ENCODE measurements at places on chromosomes 4 and X. TPM values are rescaled to one million over a fixed set of nuclear protein-coding genes. Genes with fewer than 3 reads are reported as not detected.

SPANXN1 gene
- not detected for total RNA-seq

FAM9A gene
- not detected for total RNA-seq

MUC7 gene
- total RNA-seq = not detected

GC gene
- not detected for total RNA-seq

MAGED4 gene
- not detected for total RNA-seq

PAGE5 gene
- total RNA-seq = not detected

SLITRK4 gene
- not detected for total RNA-seq

CNGA1 gene
- total RNA-seq = not detected

TEX11 gene
- total RNA-seq = not detected

TBX22 gene
- not detected for total RNA-seq

DAPP1 gene
- total RNA-seq = 30.0 TPM

PRRG1 gene
- total RNA-seq = not detected

MAGEA11 gene
- total RNA-seq = not detected

SETD7 gene
- 11.5 TPM for total RNA-seq

RHOXF2 gene
- total RNA-seq = not detected

CACNA1F gene
- total RNA-seq = 0.14 TPM

TMSB15C gene
- total RNA-seq = 3.9 TPM

NDP gene
- not detected for total RNA-seq

TMSB15A gene
- total RNA-seq = 0.50 TPM

RPS6KA6 gene
- 0.05 TPM for total RNA-seq

PTCHD1 gene
- not detected for total RNA-seq

TDO2 gene
- total RNA-seq = not detected

FATE1 gene
- total RNA-seq = not detected

FRAS1 gene
- not detected for total RNA-seq

VEGFC gene
- total RNA-seq = 0.34 TPM

RTL5 gene
- 0.18 TPM for total RNA-seq

SH2D1A gene
- 47.7 TPM for total RNA-seq

ADH1B gene
- not detected for total RNA-seq

RAB9B gene
- 0.98 TPM for total RNA-seq

FHDC1 gene
- total RNA-seq = 0.11 TPM

TRMT10A gene
- total RNA-seq = 7.2 TPM

MTMR8 gene
- 4.9 TPM for total RNA-seq

NAA15 gene
- total RNA-seq = 75.6 TPM

HPGDS gene
- total RNA-seq = 3.2 TPM

RPGR gene
- 6.0 TPM for total RNA-seq

TMEM185A gene
- total RNA-seq = 16.6 TPM

CXCL3 gene
- not detected for total RNA-seq

HOPX gene
- total RNA-seq = 36.9 TPM

SPIN2A gene
- total RNA-seq = 1.1 TPM

RASGEF1B gene
- 1.1 TPM for total RNA-seq

HHIP gene
- total RNA-seq = not detected

LRIT3 gene
- 0.18 TPM for total RNA-seq

GABRG1 gene
- not detected for total RNA-seq

DRD5 gene
- not detected for total RNA-seq

Data from T-helper 2 cell treated with Interferon-gamma antibody and Interleukin-4, amounts not matched to agents 100 ng/mL and 5 ng/mL, for 36 hours (primary cell).